ENCODE measurements at places on chromosomes 7 and 10. TPM values are rescaled to one million over a fixed set of nuclear protein-coding genes. Genes with fewer than 3 reads are reported as not detected.

Gene DRGX
- total RNA-seq, result not detected

Gene C7orf57
- not detected for total RNA-seq

Gene GPR26
- total RNA-seq, result not detected

Gene FMC1
- total RNA-seq, result 11.8 TPM

Gene FANK1
- 5.7 TPM for total RNA-seq

Gene KCP
- not detected for total RNA-seq

Gene ANKRD7
- 0.26 TPM for total RNA-seq

Gene AS3MT
- 8.2 TPM for total RNA-seq

Gene STK31
- not detected for total RNA-seq

Gene ANKRD30A
- total RNA-seq, result not detected

Gene SPDYE3
- not detected for total RNA-seq

Gene CCDC3
- total RNA-seq, result 21.1 TPM
